Progenitor cell of endocrine pancreas (in vitro differentiated cells): ENCODE measurements at places on chromosomes 12 and 14. TPM values are rescaled to one million over a fixed set of nuclear protein-coding genes. Genes with fewer than 3 reads are reported as not detected.

GRCh38 chr14:104341532-104342434 lies 203.4 kb downstream of the KIF26A start:
- peaks cover 12% of the 10 kb centered on the region for H3K4me1 ChIP-seq
- no peak overlapping the region for H3K27ac ChIP-seq
- no peaks in the 10 kb centered on the region for H3K36me3 ChIP-seq
- peaks cover 51% of the 10 kb centered on the region for H3K27me3 ChIP-seq
- DNase-seq: peak; percentile 35

- DNase-seq: no peak
- no peak overlapping the region for H3K27ac ChIP-seq
- H3K36me3 ChIP-seq: no peaks in the 10 kb centered on the region
- H3K4me1 ChIP-seq: no peaks in the 10 kb centered on the region
Observed at GRCh38 chr14:84708865-84709264, 821.1 kb upstream of the FLRT2 start.

GRCh38 chr12:1199700-1200099 lies 208.7 kb downstream of the ERC1 start:
- no peak overlapping the region for H3K27ac ChIP-seq
- no peak overlapping the region for H3K4me3 ChIP-seq
- DNase-seq: no peak
- H3K27me3 ChIP-seq: no peaks in the 10 kb centered on the region

DNA sequence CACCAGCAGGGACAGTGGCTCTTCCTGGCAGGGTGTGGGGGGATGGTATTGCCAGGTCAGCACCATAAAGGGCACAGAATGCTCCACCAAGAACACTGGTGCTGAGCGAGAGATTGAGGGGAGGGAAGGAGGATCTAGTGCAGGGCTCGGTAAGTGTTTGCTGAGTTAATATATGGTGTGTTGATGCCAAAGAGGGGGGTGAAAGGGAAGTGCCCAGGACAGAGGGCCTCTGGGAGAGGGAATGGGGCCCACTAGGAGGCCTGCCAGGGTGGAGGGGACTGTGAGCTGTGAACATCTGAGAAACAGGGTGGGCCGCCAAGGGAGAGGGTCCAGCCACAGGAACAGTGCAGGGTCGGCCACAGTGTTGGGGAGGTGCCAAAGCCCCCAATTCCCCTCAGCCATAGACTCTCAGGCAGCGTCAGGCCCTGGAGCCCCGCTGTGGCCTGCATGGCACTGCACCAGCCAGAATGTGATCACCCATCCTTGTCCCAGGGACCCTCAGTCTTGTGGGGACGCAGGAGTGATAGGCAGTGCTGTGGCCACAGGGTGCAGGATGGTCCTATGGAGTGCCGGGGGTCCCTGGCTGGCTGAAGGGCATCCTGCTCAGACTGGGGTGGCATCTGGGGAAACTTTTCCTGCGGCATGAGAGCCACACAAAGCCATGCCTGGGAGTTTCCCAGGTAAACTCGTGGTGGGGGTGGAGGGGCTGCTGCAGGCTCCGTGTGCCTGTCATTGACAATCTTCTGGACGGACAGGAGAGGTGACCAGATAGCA lies 11.9 kb downstream of the RIN3 start:
- H3K4me1 ChIP-seq: no peaks in the 10 kb centered on the region
- H3K27me3 ChIP-seq: no peaks in the 10 kb centered on the region
- no peaks in the 10 kb centered on the region for H3K36me3 ChIP-seq
- DNase-seq: no peak

GRCh38 chr14:21780429-21781084 lies 106.9 kb upstream of the OR4E1 start:
- no peak overlapping the region for H3K27ac ChIP-seq
- no peaks in the 10 kb centered on the region for H3K4me1 ChIP-seq
- H3K36me3 ChIP-seq: no peaks in the 10 kb centered on the region
- no peak overlapping the region for H3K4me3 ChIP-seq

DNA sequence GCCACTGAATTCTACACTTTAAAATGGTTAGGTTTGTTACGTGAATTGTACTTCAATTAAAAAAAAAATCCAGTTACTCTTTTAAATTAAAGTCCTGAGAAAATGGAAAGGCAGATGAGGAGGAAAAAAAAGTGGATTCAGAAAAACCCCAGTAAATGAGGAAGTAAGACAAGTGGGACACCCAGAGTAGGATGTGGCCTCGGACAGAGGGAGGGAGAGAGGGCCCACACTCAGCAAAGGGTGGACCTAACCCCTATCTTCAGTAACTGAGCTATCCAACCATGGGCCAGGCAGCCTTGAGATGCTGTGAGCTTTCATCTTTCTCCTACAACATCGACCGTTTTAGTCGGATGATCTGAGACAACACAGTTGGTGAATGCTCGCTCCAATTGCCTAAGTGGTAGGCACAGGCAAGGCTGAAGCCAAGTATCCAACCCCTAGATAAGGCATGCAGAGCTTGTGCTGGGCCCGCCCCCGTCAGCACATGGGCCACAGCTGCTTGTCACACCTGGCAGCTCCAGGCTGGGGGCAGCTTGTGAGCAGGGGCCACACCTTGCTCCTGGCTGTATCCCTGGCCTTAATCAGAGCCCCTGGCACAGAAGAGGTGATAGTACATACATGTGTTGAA lies 142.1 kb downstream of the TTC7B start:
- no peak overlapping the region for H3K27ac ChIP-seq
- H3K4me3 ChIP-seq: no peak overlapping the region
- no peak for DNase-seq
- no peaks in the 10 kb centered on the region for H3K4me1 ChIP-seq
- H3K27me3 ChIP-seq: no peaks in the 10 kb centered on the region

DNA sequence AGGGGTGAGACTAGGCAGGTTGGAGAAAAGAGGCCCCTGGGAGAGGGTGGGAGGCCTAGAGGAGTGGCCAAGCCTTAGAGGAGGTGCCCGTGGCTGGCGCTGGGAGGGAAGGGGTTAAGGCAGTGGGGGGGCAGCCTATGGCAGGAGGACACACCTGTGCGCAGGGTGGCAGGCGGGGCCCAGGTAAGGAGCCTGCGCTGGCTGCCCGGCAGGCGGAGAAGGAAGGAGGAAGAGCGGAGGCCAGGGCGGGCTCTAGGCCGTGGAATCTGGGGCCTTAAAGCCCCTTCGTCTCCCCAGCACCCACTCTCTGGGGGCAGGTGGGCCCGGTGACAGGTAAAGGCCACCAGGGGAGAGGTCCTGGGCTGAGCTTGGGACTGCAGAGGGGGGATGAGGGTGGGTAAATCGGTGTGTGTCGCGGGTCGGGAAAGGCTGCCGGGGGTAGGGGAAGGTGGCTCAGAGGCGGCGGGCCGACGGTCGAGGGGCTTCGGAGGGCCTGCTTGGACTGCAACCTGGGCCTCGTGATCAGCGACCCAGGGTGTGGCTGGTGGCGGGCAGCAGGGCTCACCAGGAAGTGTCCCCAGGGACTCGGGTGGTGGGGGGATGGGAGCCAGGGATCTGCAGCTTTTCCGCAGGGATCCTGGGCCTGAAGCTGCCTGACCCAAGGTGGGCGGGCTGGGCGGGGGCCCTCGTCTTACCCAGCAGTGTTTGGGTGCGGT lies 7.3 kb downstream of the PHB2 start:
- peak; percentile 96 for DNase-seq
- H3K27me3 ChIP-seq: no peaks in the 10 kb centered on the region
- peaks cover 40% of the 10 kb centered on the region for H3K4me1 ChIP-seq
- peak overlapping the region; percentile 97 for H3K4me3 ChIP-seq
- H3K27ac ChIP-seq: peak overlapping the region; percentile 99

DNA sequence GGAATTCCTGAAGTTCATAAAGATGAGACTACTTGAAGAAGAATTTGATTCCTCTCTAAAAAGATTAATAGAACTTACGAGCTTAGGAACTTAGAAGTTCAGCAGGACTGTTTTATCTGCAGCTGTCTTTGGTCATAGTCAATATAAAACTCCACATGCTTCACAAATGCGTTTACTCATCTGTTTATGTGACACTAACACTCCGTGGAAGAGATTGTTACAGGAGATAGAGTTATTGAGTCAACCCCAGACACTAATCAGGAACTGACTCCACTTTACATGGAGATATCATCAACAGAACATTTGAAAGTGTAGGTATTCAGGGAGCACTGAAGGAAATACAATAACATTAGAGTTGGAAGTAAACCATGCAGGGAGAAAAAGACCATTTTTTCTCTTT lies 92.8 kb downstream of the LRFN5 start:
- H3K4me3 ChIP-seq: no peak overlapping the region
- H3K27ac ChIP-seq: no peak overlapping the region
- peaks cover 4% of the 10 kb centered on the region for H3K27me3 ChIP-seq
- DNase-seq: no peak
- no peaks in the 10 kb centered on the region for H3K4me1 ChIP-seq
- no peaks in the 10 kb centered on the region for H3K36me3 ChIP-seq

GRCh38 chr14:85482552-85482951 lies 47.4 kb upstream of the FLRT2 start:
- peaks cover 3% of the 10 kb centered on the region for H3K36me3 ChIP-seq
- no peaks in the 10 kb centered on the region for H3K27me3 ChIP-seq
- H3K4me1 ChIP-seq: peaks cover 29% of the 10 kb centered on the region
- no peak for DNase-seq
- peak overlapping the region; percentile 20 for H3K4me3 ChIP-seq

GRCh38 chr12:7190268-7191055 lies 976 bp downstream of the PEX5 start:
- peak overlapping the region; percentile 90 for H3K4me3 ChIP-seq
- H3K27ac ChIP-seq: peak overlapping the region; percentile 86
- peaks cover 4% of the 10 kb centered on the region for H3K27me3 ChIP-seq
- peaks cover 19% of the 10 kb centered on the region for H3K36me3 ChIP-seq

GRCh38 chr14:53330441-53330840 lies 177.3 kb upstream of the DDHD1 start:
- H3K27ac ChIP-seq: no peak overlapping the region
- no peaks in the 10 kb centered on the region for H3K36me3 ChIP-seq

- H3K27me3 ChIP-seq: no peaks in the 10 kb centered on the region
- H3K36me3 ChIP-seq: no peaks in the 10 kb centered on the region
- no peak within 1 kb of the TSS for H3K27ac ChIP-seq
- DNase-seq: no peak
- no peaks in the 10 kb centered on the region for H3K4me1 ChIP-seq
Observed at GRCh38 chr12:55470088-55470829, at the start of gene OR6C70. OR6C70 (minus strand) TSS chr12:55470138; CDS start chr12:55470138, 0 bp downstream.

- no peak overlapping the region for H3K4me3 ChIP-seq
- H3K27ac ChIP-seq: no peak overlapping the region
- H3K36me3 ChIP-seq: no peaks in the 10 kb centered on the region
- peaks cover 10% of the 10 kb centered on the region for H3K27me3 ChIP-seq
Observed at GRCh38 chr14:104509673-104510072, 69.9 kb upstream of the C14orf180 start.

GRCh38 chr12:26730481-26731350 lies 102.3 kb downstream of the ITPR2 start:
- no peaks in the 10 kb centered on the region for H3K27me3 ChIP-seq
- H3K27ac ChIP-seq: no peak overlapping the region
- peaks cover 16% of the 10 kb centered on the region for H3K4me1 ChIP-seq
- no peaks in the 10 kb centered on the region for H3K36me3 ChIP-seq
- H3K4me3 ChIP-seq: no peak overlapping the region

- no peak for DNase-seq
- H3K27ac ChIP-seq: peak overlapping the region; percentile 93
- H3K4me3 ChIP-seq: no peak overlapping the region
Observed at GRCh38 chr12:52895726-52896189, 9.1 kb downstream of the KRT8 start.

DNA sequence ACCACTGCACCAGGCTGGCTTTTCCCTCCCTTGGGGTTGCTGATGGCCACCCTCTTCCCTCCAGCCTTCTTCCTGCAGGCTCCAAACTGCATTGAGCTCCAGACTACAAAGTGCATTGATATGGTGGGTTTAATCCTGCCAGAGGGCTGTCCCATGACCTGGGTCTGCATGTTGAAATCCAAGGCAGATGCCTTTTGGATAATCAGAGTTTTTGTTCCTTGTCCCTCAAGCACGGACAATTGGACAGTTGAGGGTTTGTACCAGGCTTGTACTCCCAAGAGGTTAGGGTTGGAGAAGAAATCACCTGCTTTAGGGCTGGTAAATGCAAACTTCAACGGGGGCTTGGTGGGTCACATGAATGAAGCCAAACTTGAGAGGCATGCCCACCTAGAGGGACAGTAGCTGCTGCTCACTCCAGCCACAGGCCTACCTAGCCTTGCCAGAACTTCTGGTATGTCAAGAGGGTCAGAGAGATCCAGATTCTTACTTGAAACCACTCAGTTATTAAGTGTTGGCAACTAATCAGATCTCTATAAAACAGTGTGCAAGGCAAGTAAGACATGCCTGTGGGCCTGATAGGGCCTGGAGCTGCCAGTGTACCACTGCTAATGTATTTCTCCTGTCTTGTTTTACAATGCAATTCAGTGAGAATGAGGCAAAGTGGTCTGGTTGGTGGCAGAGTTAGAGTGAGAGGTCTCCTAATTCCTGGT lies 21.7 kb upstream of the KRT83 start:
- peaks cover 22% of the 10 kb centered on the region for H3K4me1 ChIP-seq
- no peak overlapping the region for H3K27ac ChIP-seq
- H3K36me3 ChIP-seq: no peaks in the 10 kb centered on the region

DNA sequence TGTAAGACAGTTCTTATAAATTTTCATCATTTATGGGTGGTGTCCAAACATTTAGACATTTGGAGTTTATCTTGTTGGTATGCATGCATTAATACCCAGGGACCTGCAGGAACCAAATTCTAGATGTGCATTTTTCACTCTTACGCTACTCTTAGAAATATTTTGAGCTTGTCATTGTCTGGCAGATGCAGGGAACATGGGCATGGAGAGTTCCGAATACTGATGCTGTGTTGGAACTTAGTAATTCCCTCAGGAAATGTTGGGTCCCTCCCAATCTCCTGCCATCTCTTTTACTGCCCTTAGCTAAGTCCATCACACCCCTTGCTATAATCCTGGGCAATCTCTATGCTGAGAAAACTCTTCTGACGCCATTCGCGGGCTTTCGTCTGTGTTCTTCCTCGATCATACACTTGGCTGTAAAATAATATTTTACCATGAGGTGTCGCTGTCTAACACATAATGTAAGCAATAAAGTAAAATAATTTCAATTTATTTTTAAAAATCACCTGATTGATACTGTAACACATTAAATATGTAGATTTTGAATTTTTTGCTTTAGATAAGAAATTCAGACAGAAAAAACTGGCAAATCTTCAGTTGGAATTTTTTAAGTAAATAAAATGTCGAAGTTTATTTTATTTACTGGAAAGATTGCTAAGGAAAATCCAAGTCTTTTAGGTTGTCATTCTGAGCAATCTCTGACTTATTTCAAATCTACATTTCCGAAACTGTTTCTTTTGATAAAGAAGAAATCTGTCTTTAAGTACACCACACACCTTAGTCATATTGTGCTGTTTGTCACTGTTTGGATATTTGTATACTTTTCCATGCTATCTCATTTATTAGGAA lies 304.1 kb upstream of the SSTR1 start:
- peaks cover 9% of the 10 kb centered on the region for H3K4me1 ChIP-seq
- H3K27me3 ChIP-seq: peaks cover 14% of the 10 kb centered on the region
- H3K27ac ChIP-seq: no peak overlapping the region

OR11G2 gene
- total RNA-seq: not detected in 2 replicates

SMIM41 gene
- total RNA-seq: not detected in 2 replicates

GPR137C gene
- total RNA-seq: 8.7 and 10.1 TPM in 2 replicates

TMEM119 gene
- 0.24 TPM in 1 of 2 replicates, not detected in the other for total RNA-seq

OVCH1 gene
- 0.31 and 0.65 TPM in 2 replicates for total RNA-seq
